Psoas muscle (tissue), 8 donors: ENCODE measurements at places on chromosomes 6 and 20. TPM values are rescaled to one million over a fixed set of nuclear protein-coding genes. Genes with fewer than 3 reads are reported as not detected.

ZC3H12D gene
- total RNA-seq = 0.32 TPM

FOXQ1 gene
- not detected for total RNA-seq

NOX3 gene
- not detected for total RNA-seq

RNF182 gene
- total RNA-seq = 0.09 TPM

GABRR1 gene
- not detected for total RNA-seq

SLA2 gene
- total RNA-seq = 0.17 TPM
